Esophagus muscularis mucosa (tissue), 4 donors: ENCODE measurements at places on chromosomes 3 and 15. TPM values are rescaled to one million over a fixed set of nuclear protein-coding genes. Genes with fewer than 3 reads are reported as not detected.

Gene ERC2
- total RNA-seq: 1.7 TPM

DNA sequence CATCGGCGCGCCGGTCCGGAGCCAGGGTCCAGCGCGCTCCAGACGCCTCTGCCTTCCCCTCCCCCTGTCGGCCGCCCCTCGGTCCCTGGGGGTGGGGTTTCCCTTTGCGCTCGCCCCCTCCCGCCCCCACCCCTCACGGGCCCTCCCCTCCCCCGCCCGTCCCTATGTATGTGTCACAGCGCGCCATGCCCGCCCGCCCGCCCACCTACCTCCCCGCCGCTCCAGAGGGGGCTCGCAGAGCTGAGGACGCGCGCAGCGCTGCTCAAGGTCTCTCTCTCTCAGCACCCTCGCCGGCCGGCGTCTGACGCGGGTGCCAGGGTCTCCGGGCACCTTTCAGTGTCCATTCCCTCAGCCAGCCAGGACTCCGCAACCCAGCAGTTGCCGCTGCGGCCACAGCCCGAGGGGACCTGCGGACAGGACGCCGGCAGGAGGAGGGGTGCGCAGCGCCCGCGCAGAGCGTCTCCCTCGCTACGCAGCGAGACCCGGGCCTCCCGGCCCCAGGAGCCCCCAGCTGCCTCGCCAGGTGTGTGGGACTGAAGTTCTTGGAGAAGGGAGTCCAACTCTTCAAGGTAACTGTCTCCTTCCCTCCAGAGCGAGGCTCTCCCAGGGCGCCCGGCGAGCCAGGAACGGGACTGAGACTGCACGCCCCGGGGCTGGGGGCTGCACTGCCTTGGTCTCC, at the start of gene ACAN:
Gene ACAN (plus strand): TSS at position 196 of the 679 bp plus-strand sequence. CDS start 32,771 bp downstream, outside the sequence.
- DNase-seq: no peak

DNA sequence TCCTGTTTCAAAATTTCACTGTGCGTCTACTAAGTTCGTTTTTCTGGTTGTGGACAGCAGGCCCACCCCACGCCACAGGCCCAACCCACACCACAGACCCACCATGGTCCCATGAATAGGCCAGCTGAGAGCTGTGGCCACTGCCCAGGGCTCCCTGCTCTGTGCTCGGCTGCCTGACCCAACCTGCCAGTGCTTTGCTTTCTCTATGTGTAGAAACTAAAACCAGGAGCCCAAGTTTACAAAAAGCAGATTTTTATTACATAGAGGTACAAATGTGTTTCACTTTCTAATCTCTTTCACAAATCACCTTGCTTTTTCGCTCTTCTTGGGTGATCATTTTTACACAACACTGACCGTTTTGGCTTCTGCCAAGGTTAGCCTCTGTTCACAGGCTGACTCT, 69.1 kb downstream of the HERC2 start:
- DNase-seq: peak; percentile 66

Gene CHAC1
- 1.3 TPM for total RNA-seq

GRCh38 chr15:58457466-58457965, 25.7 kb downstream of the LIPC start:
- no peak for DNase-seq

Gene FILIP1L
- total RNA-seq: 122 TPM

Gene ZPLD1
- total RNA-seq: not detected

Gene GMNC
- not detected for total RNA-seq

DNA sequence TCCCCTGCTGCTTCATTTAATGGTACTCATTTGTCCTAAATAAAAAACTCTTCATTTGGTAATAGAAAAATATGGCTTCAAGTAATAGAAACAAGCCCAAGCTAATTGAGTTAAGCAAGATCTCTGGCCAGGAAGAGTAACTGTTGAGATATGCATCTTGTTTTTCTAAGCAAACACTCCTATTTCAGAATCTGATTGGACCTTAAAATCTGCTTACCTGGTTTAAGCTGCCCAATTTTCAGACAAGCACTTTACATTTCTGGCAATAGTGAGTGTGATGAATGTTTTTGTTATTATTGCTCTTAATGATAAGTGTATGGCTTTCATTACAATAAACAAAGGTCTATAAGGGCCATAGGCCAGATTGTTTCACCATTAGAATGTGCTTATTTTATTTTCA, 86.2 kb downstream of the CMSS1 start:
- no peak for DNase-seq

- no peak for DNase-seq
Observed at GRCh38 chr3:174821477-174821876, 37.7 kb upstream of the NAALADL2 start.

DNA sequence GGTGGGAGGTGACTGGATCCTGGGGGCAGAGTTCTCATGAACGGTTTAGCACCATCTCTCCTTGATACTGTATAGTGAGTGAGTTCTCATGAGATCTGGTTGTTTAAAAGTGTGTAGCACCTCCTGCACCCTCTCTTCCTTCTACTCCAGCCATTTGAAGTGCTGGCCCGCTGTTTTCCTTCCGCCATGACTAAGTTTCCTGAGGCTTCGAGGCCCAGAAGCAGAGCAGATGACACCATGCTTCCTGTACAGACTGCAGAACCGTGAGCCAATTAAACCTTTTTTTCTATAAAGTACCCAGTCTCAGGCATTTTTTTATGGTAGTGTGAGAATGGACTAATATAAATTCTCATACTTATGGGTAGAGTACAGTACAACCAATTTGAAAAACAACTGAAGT, 123.6 kb upstream of the BHLHE40 start:
- DNase-seq: no peak

DNA sequence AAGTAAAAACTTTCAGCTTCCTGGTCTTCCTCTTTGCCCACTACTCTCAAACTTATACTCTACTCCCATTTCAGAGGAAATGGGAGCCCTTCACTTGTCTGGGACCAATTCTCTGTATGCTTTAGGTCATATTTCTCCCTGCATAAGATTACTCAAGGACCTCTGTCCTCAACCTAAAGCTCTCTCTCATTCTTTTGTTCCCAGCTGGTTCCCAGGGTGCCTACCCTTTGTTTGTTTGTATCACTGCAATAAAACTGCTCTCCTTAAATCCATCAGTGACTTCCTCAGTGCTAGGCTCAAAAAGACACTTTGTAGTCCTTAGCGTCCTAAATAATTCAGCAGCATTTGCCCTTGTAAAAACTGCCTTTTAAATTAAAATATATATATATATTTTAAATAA, 2.9 kb downstream of the NGRN start:
- no peak for DNase-seq

DNA sequence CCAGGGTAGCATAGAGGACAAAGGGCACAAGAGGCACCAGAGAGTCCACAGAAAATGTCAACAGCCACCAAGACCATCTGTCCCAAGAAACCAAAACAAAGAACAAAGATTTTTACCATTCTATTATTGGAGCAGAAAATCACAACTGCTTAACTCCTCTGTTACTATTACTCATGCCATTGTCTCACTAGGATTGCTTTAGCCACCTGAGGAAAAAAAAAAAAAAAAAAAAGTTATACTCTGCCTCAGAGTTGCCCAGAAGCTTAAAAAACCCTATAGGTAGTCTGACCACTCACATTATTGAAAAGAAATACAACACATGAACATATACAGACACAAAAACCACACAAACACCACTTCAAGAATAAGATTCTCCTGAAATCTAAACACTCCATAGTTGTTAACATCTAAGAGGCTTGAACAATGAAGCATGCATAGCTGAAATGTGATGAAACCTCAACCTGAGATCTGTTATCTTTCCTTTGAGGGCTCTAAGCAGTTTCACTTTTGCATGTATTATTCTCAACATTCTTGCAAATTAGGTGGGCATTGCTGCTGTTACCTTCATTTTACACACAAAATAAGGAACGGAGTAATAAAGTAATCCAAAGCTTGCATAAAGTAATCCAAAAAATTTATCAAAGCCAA, 85.4 kb downstream of the IGSF11 start:
- no peak for DNase-seq

Gene AHSG
- not detected for total RNA-seq

- no peak for DNase-seq
Observed at GRCh38 chr15:74265046-74265639, 29.0 kb downstream of the CCDC33 start.

- DNase-seq: no peak
Observed at GRCh38 chr15:92323525-92323924, 70.2 kb upstream of the ST8SIA2 start.

DNA sequence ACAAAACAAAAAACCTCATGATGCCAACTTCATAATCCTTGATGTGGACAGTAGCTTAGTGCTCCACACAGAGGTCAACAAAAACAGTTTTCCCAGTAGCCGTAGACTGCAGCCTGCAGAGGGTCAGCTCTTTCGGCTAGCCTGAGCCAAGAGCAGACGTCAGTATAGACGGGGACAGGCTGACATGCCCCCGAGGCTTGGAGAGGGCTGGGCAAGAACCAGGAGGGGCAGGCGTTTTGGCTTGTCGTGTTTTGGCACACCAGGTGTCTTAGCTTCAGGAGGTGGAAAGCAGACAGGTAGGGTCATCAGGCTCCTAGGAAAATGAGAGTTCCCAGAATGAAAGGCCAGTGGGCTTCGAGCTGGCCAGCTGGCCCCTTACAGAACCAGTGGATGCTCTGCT, 21.8 kb downstream of the CAND2 start:
- no peak for DNase-seq

DNA sequence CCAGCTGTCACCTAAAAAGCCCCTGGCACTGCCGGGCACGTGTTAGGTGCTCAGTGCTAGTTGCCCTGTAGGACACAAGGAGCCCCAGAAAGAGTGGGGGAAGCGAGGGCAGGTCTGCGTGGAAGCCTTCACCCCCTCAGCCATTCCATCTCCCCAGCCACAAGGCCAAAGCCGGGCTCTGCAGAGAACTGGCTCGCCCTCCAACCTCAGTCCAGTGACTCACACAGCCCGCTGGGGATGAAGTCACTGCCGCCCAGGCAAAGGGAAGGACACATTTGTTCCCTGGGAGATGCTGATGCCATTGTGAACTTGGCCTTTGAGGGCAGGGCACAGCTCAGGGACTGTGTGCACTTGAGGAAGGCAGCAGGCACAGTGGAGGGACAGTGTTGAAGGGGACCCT, 48.1 kb downstream of the IQSEC1 start:
- DNase-seq: no peak

DNA sequence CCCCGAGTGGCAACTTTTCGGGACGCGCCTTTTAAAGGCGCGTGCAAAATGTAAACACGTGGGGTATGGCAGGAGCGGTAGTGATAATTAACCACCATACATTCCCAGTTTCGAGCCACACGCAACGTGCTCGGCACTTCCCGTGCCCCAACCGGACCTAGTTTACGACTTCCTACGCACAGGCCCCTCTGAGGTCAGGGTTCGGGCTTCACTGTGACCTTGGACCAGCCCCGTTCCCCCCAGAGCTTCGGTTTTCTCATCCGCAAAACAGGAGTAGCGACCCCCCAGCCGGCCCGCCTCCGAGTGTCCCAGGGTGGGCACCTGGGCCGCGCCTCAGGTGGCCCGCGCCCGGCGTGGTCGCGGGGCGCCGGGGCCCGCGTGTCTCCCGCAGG, 451 bp downstream of the CHCHD4 start:
- DNase-seq: peak; percentile 93

Gene CORO2B
- total RNA-seq: 6.0 TPM

DNA sequence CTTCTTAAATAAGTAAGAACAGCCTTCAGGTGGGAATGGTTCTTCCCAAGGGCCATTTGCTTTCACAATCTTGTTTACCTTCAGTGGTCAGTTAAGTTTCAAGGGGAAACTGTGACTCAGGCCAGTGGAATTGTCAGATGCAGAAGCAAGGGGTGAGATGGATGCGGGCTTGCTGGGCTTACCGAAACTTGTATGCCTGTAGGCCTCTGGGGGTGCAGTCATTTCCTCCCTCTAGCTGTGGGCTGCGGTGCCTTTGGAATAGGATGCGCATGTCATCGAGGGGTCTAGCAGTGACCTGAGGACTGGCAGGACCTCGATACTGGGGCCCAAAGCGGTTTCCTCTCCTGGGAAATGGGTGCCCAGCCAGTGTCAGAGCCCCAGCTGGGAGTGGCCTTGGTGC, 121.6 kb downstream of the EEFSEC start:
- DNase-seq: no peak

Gene RMDN3
- total RNA-seq: 31.0 TPM

DNA sequence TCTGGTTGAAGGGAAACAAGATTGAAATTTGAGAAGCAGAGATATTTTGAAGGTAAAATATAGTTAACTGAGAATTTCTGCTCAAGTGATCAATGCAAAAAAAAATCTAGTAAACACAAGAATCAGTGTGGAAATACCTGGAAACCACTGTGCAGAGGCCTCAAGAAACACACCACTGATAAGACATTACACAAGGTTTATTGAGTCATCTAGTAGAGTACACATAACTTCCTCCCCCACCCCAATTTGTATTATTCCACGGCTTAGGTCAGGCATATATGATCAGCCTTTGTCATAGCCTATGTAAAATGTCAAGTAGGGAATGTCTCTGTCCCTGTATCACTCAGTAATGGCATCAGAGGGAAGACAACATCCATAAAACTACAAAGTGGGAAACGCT, 447.8 kb upstream of the BCHE start:
- no peak for DNase-seq

Gene AQP9
- total RNA-seq: 0.26 TPM

DNA sequence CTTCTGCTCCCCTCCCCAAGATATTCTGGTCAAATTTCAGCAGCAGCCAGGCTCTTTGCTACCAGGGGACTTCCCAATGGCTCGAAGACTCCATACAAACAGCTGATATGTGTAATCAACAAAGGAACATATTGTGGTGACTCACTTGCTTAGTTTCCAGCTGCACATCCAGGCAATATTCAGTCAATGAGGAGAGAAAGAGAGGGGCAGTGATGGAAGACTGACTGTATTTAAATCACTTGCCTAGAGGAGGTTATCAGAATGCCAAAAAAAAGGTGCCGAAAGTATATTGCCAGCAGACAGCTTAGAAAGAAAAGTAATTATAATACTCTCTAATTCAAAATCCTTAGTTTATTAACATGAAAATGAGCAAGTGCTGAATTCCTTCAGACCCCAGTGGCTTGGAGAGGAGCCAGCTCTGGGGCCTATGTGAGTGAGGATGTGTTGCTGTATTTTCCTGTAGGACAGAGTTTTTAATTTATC, 236.5 kb downstream of the LRTM1 start:
- DNase-seq: no peak

Gene NLGN1
- 12.9 TPM for total RNA-seq

Gene GOLGA8M
- not detected for total RNA-seq

Gene ADAMTS7
- 4.6 TPM for total RNA-seq

GRCh38 chr3:77795013-77795412, 755.1 kb downstream of the ROBO2 start:
- no peak for DNase-seq

- DNase-seq: no peak
Observed at GRCh38 chr15:78629031-78629715, 8.4 kb upstream of the CHRNA3 start.

Gene TNFAIP8L3
- 26.4 TPM for total RNA-seq

Gene MUSTN1
- total RNA-seq: 13.5 TPM

GRCh38 chr3:55487381-55488241, 505 bp upstream of the WNT5A start:
- no peak for DNase-seq

Gene SLC12A1
- not detected for total RNA-seq

DNA sequence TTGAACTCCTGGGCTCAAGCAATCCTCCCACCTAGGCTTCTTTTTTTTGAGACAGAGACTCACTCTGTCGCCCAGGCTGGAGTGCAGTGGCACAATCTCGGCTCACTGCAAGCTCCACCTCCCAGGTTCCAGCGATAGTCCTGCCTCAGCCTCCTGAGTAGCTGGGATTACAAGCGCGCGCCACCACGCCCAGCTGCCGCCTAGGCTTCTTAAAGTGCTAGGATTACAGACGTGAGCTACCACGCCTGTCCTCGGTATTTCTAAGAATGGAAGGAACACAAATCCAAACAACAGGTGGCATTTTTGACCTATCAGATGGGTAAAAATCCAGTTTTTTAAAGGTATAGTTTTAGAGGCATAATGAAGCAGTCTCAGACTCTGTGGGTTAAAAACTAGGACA, 113.8 kb downstream of the ANP32A start:
- DNase-seq: no peak

Gene BFSP2
- not detected for total RNA-seq

- DNase-seq: no peak
Observed at GRCh38 chr3:147572970-147573340, 163.8 kb downstream of the ZIC1 start.
